ENCODE measurements at places on chromosomes 1 and 21.

DNA sequence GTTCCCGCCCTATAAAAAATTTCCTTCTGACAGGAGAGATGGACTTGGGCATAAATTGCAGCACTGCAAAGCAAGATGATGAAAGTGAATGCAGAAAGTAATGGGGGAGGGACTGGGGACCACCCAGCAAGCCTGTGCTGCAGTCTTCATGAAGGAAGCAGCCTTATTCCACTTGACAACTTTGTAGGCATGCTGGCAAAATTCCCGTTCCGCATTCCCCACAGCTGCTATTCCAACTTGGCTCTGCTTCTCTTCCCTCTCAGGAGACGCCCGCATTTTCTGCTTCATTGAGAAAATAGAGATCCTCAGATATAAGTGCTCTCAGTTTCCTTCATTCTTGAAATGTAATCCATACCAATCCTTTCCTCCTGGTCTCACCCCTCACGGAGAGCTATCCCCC, 2.4 kb downstream of the HMGB4 start:
- no peak for DNase-seq

DNA sequence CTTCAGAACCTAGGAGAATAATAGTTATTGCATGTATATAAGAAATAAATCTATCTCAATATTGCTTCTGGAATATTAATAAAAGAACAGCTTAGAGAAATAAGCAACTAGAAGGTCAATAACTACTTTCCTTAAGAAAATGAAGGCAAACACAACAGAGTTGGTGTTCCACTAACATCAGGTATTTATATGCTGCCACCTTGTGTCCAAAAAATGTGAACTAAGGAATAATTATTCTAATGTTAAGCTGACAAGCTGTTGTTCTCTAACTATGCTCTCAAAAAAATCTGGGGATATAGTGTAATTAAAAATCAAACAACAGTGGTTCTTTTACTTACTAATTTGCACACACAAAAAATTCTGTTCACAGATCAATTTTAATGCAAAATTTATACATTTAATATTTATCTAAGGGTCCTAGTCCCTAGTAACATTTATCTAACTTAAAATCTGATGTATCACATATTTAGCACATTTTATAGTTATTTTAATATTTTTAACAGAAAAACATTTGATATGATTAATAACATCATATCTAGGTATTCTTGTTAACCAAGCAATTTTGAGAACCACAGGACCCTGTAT, 39.6 kb downstream of the UCHL5 start:
- no peak for DNase-seq

DNA sequence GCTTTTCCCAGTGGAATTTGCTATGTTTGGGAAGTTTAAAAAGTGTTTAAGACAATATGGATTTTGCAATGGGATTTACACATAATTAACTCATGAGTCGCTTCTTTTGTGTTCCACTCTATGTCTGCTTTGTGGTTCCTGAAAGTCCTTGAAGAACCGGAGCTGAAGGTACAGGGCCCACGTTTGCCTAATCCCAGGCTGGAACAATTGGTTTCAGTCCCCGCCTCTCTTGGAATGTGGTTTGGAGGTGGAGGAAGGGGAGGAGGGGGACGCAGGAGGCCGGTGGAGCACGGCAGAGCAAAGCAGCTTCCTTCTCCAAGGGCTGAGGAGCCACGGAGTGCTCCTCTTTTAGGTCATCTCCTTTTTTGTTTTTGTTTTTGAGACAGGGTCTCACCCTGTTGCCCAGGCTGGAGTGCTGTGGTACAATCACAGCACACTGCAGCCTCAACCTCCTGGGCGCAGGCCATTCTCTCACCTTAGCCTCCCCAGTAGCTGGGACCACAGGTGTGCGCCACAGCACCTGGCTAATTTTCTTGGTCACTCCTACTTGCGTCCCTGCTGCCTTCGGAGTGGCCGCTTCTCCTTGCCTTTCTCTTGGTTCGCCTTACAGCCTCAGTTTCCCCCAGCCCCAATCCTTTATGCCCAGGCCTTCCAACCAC, 129.5 kb upstream of the ERRFI1 start:
- no peak for DNase-seq

DNA sequence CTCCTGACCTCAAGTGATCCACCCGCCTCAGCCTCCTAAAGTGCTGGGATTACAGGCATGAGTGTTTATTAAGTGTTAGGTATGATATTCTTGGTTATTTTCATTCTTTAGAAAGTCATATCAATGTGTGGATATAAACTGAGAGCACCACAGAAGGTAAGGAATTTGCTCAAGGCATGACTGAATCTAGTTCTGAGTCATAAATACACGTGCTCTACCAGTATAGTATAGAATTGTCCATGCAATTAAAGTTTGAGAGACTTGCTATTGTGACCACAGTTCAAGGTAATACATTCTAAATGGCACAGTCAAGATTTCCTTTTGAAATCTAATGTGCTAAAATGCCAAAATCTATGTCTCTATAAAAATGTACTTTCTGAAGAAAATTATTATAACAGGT, 401.1 kb upstream of the CHRM3 start:
- DNase-seq = no peak

DNA sequence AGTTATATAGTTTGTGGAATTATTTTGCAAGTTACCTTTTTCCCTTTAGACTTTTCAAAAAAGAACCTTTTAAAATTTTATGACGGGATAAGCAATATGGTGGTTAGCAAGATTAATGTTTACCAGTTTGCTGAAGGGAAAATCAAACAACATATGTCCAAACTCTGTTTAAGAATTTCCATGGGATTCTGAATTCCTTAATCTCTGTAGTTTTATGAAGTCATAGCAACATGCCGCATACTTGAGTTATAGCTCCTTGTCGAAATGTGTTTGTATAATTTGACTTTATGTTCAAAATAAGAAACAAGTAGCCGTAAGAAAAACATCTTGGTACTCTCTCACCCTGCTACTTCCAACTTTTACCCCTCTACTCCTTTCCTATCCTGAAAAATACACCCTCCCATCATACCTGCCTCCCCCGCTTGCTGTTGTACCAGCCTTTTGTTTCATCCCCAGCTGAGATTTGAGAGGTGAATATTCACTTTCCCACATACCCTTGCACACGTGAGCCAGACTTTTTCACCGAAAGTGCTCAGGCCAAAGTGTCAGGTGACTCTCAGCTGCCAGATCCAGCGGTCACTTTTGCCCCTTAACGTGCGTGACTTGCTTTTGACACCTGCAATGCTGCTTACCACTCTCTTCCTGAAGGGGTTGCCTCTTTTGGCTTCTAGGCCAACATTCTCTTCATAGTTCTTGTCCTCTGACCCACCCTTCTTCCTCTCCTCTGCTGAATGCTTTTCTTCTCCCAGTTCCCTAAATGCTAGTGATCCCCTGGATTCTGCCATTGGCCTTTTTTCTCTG, 83.5 kb upstream of the ZNF326 start:
- DNase-seq = no peak

GRCh38 chr1:161907265-161907664, 116.4 kb downstream of the OLFML2B start:
- no peak for DNase-seq
